ENCODE measurements at places on chromosomes 3 and 15. TPM values are rescaled to one million over a fixed set of nuclear protein-coding genes. Genes with fewer than 3 reads are reported as not detected.

DNA sequence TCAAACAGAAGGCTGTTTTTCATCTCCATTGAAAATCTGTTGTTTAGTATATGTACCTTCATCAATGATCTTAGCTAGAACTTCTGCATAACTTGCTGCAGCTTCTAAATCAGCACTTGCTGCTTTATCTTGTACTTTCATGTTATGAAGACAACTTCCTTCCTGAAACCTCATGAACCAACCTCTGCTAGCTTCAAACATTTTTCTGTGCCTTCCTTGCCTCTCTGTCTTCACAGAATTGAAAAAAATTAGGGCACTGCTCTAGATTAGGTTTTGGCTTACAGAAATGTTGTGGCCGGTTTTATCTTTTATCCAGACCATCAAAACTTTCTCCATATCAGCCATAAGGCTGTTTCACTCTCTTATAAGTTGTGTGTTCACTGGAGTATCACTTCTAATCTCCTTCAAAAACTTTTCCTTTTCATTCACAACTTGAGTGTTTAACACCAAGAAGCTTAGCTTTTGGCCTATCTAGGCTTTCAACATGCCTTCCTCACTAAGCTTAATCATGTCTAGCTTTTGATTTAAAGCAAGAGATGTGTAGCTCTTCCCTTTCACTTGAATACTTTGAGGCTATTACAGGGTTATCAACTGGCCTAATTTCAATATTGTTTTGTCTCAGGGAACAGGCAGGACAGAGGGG is 78.6 kb downstream of the IGSF11 start:
- no peaks in the 10 kb centered on the region for H3K27me3 ChIP-seq
- no peaks in the 10 kb centered on the region for H3K4me1 ChIP-seq
- no peak for DNase-seq
- no peak overlapping the region for H3K27ac ChIP-seq

DNA sequence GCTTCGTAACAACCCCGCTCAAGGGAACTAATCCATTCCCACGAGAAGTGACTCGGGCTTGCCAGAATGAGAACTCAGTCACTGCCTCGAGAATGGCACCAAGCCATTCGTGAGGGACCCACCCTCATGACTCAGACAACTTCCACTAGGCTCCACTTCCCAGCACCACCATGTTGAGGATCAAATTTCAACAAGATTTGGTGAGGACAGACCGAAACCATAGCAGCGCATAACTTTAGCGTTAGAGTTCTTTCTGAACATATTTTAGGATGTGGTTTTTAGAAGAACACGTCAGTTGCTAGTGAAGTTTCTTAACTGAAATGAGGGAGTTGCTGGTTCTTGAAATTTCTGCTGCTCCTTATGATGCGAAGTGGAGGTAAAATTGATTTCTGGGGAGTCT is 13.5 kb downstream of the PTPRG start:
- no peaks in the 10 kb centered on the region for H3K27me3 ChIP-seq
- H3K4me1 ChIP-seq, result no peaks in the 10 kb centered on the region
- no peak overlapping the region for H3K4me3 ChIP-seq
- H3K27ac ChIP-seq, result no peak overlapping the region

DNA sequence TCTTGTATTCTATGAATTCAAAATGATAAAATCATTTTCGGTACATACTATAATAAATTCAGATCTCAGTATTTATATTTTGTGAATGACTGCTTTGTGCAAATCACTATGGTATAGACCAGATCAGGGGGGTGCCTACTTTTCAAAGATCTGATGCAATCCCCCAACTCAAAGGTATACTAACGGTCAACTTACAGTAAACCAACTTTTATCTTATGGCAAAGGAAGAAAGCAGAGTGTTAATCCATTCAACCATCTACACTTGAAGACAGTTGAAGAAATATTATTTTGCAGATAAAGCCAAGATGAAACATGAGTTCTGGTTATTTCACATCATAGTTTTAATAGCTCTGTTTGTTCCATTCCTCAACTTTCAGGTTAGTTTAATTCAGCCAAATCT is 197.1 kb downstream of the MEX3B start:
- no peaks in the 10 kb centered on the region for H3K36me3 ChIP-seq
- H3K27me3 ChIP-seq, result no peaks in the 10 kb centered on the region

Gene TMEM44
- total RNA-seq, result 16.6 TPM

Gene SPATA12
- 0.15 TPM for total RNA-seq

Gene ENTPD3
- total RNA-seq, result 3.8 TPM
